ENCODE measurements at places on chromosomes 3 and 15.
A peak's percentile ranks its signal among the peaks of the same experiment; 100 is the strongest.

DNA sequence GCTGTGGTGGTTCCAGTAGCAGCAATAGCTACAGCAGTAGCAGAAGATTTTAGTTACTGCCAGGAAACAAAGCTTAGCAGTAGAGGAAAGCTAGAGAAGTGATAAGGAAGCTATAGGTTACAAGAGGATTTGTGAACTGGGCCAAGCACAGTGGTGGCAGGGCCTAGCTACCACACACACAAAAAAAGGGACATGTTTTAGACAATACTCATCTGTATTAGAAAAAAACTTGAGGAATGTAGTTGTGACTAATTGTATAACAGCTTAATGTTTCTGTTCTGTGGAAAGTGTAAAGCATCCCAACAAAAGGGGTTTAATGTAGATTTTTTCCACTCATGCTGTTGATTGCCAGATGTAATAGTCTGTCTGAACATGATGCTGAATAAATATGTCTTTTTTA is 29.9 kb upstream of the PFN2 start:
- H3K27ac ChIP-seq = no peak overlapping the region
- H3K27me3 ChIP-seq = no peaks in the 10 kb centered on the region
- no peak overlapping the region for H3K4me3 ChIP-seq
- no peaks in the 10 kb centered on the region for H3K36me3 ChIP-seq

GRCh38 chr15:75731248-75732151 is 18.9 kb upstream of the CSPG4 start:
- no peak overlapping the region for H3K27ac ChIP-seq
- no peak overlapping the region for H3K4me3 ChIP-seq
- H3K4me1 ChIP-seq = peaks cover 10% of the 10 kb centered on the region
- H3K27me3 ChIP-seq = no peaks in the 10 kb centered on the region

DNA sequence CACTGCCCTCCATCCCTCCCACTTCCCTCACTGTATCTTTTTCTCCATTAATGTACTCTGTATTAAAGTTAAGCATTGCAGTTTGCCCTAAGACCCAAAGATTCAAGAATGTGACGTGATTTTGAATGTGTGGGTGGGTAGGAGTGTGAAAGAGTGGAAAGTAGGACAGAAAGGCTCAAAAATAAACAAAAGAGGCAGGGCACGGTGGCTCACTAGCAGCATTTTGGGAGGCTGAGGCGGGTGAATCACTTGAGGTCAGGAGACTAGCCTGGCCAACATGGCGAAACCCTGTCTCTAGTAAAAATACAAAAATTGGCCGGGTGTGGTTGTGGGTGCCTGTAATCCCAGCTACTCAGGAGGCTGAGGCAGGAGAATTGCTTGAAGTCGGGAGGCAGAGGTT is 18.4 kb downstream of the TFRC start:
- H3K27me3 ChIP-seq = no peaks in the 10 kb centered on the region
- H3K4me3 ChIP-seq = no peak overlapping the region
- no peaks in the 10 kb centered on the region for H3K4me1 ChIP-seq

DNA sequence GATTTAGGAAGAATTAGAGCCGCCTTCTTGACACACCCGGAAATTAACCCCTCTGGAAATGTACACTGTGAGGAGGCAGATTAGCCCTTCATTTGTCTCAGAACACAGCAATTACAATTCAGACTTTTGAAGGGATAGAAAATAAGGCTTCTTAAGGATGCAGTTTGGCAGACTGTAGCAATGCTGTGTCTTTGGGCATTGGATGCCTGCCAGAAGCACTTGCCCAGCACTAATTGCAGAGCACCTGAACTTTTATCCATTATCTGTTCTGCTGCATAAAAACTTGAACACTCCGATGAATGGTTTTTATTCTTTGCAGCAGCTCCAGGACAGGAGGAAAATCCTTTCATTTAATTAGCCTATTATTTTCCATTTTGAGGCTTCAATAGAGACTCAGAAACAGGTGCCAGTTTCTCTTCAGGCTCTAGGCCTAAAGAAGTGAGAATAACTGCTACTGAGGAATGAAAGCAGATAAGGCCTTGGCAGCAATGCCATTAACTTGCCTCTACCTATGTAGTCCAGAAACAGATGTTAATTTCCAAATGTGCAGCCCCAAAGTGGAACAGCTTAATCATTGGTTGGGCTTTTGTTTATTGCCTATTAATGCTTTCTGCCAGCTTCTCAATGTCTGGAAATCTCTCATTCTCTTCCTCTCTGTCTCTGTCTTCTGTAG is 418.5 kb downstream of the NSUN3 start:
- H3K27me3 ChIP-seq = no peaks in the 10 kb centered on the region
- no peaks in the 10 kb centered on the region for H3K4me1 ChIP-seq
- no peak overlapping the region for H3K4me3 ChIP-seq
- DNase-seq = no peak
- no peak overlapping the region for H3K27ac ChIP-seq
- H3K36me3 ChIP-seq = no peaks in the 10 kb centered on the region

GRCh38 chr3:140501061-140501769 is 176.6 kb upstream of the TRIM42 start:
- no peak overlapping the region for H3K4me3 ChIP-seq
- H3K27ac ChIP-seq = no peak overlapping the region
- H3K27me3 ChIP-seq = no peaks in the 10 kb centered on the region
- no peaks in the 10 kb centered on the region for H3K4me1 ChIP-seq

GRCh38 chr3:17194116-17194515 is 309.4 kb downstream of the PLCL2 start:
- H3K4me3 ChIP-seq = no peak overlapping the region
- no peak overlapping the region for H3K27ac ChIP-seq
- peaks cover 19% of the 10 kb centered on the region for H3K4me1 ChIP-seq
- no peaks in the 10 kb centered on the region for H3K36me3 ChIP-seq

DNA sequence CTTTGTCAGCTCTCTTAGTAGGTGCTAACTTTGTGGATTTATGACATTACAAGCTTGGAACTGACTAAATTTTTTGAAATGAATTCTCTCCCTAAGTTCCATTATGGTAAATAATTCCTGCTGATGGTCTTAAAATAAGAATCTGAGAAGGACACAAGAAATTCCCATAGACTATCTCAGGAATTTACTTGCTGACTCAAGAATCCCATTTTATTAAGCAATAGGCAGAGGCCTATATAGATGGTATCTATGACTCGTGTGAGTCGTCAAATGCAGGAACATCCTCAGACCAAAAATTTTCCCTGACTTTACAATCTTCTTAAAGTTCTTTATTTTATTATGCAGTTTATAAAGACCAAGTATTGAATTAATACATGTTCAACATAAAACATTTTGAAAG is 30.7 kb upstream of the CBLB start:
- DNase-seq = no peak
- no peak overlapping the region for H3K27ac ChIP-seq
- no peaks in the 10 kb centered on the region for H3K27me3 ChIP-seq

GRCh38 chr3:129378949-129379348 is 49.5 kb downstream of the EFCAB12 start:
- no peak overlapping the region for H3K4me3 ChIP-seq
- no peaks in the 10 kb centered on the region for H3K36me3 ChIP-seq
- no peak for DNase-seq
- H3K27me3 ChIP-seq = no peaks in the 10 kb centered on the region

DNA sequence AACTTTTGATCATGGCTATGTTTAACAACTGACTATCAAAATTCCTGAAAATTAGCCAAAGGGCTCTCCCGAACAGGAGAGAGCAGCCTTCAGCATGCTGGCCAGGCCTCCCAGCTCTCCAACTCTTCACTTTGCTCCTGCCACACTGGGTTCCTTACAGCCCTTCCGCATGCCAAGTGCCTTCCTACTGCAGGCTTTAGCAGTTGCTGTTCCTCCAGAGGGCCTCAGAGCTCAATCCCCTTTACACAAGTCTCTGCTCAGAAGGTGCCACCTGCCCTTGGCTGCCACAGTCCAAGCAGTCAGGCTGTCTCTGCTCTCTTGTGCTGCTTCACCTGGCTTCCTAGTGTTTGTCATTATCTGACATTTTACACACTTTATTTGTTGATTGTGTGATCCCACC is 553.1 kb upstream of the PPP2R3A start:
- H3K36me3 ChIP-seq = no peaks in the 10 kb centered on the region
- no peak overlapping the region for H3K27ac ChIP-seq
- DNase-seq = no peak
- H3K4me3 ChIP-seq = no peak overlapping the region

GRCh38 chr3:127908951-127909350 is 6.1 kb upstream of the KBTBD12 start:
- no peaks in the 10 kb centered on the region for H3K36me3 ChIP-seq
- no peaks in the 10 kb centered on the region for H3K27me3 ChIP-seq
- no peak for DNase-seq
- no peak overlapping the region for H3K27ac ChIP-seq
- H3K4me3 ChIP-seq = no peak overlapping the region
- no peaks in the 10 kb centered on the region for H3K4me1 ChIP-seq

- no peak for DNase-seq
- no peaks in the 10 kb centered on the region for H3K4me1 ChIP-seq
- H3K36me3 ChIP-seq = no peaks in the 10 kb centered on the region
- no peak overlapping the region for H3K27ac ChIP-seq
- no peaks in the 10 kb centered on the region for H3K27me3 ChIP-seq
These were observed 56.1 kb upstream of the KIF23 start for GRCh38 chr15:69357773-69358771.

- DNase-seq = no peak
- H3K36me3 ChIP-seq = no peaks in the 10 kb centered on the region
- H3K4me3 ChIP-seq = no peak overlapping the region
- H3K27me3 ChIP-seq = peaks cover 81% of the 10 kb centered on the region
- no peaks in the 10 kb centered on the region for H3K4me1 ChIP-seq
- no peak overlapping the region for H3K27ac ChIP-seq
These were observed 11.5 kb upstream of the GATA2 start for GRCh38 chr3:128504533-128504915.

DNA sequence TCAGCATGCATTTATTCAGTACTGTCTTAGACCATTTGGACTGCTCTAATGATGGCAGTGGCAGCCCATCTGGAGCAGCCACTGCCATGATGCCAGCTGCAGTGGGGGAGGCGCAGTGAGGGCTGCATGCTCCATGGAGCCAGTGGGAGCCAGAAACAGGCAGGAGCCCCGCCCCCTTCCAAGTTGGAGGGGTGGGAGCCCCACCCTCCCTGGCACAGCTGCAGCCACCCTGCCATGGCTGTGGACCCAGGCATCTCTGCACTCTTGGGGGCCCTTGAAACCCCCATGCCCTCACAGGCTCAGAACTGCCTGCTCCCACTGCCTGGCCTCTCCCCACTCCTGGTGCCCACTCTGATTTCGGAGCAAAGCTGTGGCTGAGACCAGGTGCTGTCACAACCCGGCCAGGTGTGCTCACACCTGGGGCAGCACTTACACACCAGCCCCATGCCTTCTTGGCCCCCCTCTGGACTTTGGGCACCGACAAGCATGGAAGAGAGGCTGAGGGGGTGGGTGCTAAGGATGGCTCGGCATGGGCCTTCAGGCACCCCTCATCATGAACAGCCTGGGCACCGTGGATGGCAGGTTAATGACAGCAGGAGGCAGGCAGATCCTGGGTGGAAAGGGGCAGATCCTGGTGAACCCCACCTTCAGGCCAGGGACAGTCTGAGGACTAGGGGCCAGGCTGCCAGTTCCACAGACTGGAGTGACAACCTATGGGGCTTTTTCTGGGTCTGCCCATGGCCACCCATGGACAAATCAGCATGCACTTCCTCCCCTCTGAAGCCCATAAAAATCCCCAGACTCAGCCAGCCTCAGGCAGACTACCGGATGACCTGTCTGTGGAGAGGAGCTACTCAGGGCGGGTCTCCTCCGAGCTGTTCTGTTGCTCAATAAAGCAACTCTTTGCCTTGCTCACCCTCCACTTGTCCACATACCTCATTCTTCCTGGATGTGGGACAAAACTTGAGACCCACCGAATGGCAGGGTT is 18.3 kb downstream of the TBC1D21 start:
- no peaks in the 10 kb centered on the region for H3K36me3 ChIP-seq
- H3K4me1 ChIP-seq = no peaks in the 10 kb centered on the region
- peaks cover 5% of the 10 kb centered on the region for H3K27me3 ChIP-seq
- H3K27ac ChIP-seq = no peak overlapping the region
- no peak overlapping the region for H3K4me3 ChIP-seq

GRCh38 chr3:13892304-13892703 is 12.4 kb upstream of the WNT7A start:
- DNase-seq = no peak
- peaks cover 7% of the 10 kb centered on the region for H3K4me1 ChIP-seq
- no peaks in the 10 kb centered on the region for H3K27me3 ChIP-seq

GRCh38 chr3:127990051-127990450 is 62.2 kb upstream of the SEC61A1 start:
- H3K36me3 ChIP-seq = no peaks in the 10 kb centered on the region
- no peaks in the 10 kb centered on the region for H3K27me3 ChIP-seq
- H3K4me3 ChIP-seq = no peak overlapping the region

- no peak overlapping the region for H3K4me3 ChIP-seq
These were observed 4.4 kb downstream of the ITIH3 start for GRCh38 chr3:52798978-52799476.

DNA sequence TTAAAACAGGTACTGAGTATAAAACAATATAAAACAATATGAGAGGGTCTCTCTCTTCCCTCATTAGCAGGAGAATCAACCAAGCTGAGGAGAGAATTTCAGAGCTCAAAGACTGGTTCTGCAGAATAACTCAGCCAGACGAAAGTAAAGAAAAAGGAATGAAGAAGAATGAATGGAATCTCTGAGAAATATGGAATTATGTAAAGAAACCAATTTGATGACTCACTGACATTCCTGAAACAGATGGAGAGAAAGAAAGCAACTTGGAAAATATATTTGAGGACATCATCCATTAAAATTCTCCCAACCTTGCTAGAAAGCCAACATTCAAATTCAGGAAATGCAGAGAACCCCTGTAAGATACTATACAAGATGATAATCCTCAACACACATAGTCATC is 630.9 kb downstream of the PYDC2 start:
- no peaks in the 10 kb centered on the region for H3K4me1 ChIP-seq
- DNase-seq = no peak
- no peak overlapping the region for H3K27ac ChIP-seq
- H3K4me3 ChIP-seq = no peak overlapping the region

GRCh38 chr3:127748754-127749327 is 73.5 kb downstream of the MGLL start:
- DNase-seq = no peak
- H3K4me1 ChIP-seq = peaks cover 32% of the 10 kb centered on the region
- no peaks in the 10 kb centered on the region for H3K36me3 ChIP-seq
- no peak overlapping the region for H3K4me3 ChIP-seq

GRCh38 chr3:38327335-38328009 is 19.1 kb upstream of the XYLB start:
- no peak overlapping the region for H3K4me3 ChIP-seq
- no peak overlapping the region for H3K27ac ChIP-seq
- no peaks in the 10 kb centered on the region for H3K27me3 ChIP-seq
- H3K4me1 ChIP-seq = no peaks in the 10 kb centered on the region

- no peaks in the 10 kb centered on the region for H3K27me3 ChIP-seq
- peaks cover 1% of the 10 kb centered on the region for H3K4me1 ChIP-seq
- H3K36me3 ChIP-seq = no peaks in the 10 kb centered on the region
- no peak overlapping the region for H3K4me3 ChIP-seq
These were observed 278.4 kb downstream of the RPLP1 start for GRCh38 chr15:69731081-69731330.

DNA sequence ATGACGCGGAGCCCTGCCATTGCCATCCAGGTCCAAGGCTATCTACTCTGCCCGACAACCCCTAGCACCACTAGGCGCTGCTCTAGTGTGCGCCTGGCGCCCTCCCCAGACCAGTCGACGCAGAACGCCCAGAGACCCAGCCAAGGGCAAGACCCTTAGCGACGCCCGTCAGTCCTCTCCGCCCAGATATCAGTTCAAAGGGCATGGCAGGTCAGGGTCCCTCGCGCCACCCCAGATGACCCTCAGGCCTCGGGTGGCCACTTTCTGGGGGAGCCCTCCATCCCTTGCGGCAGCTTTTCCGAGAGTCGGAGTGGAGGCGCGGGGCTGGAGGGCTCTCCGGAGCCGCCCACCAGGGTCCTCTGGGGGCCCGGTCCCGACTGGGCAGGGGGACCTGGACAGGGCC is 371 bp upstream of the CLSTN2 start:
- H3K4me1 ChIP-seq = no peaks in the 10 kb centered on the region
- H3K27me3 ChIP-seq = peaks cover 28% of the 10 kb centered on the region
- H3K4me3 ChIP-seq = peak overlapping the region; percentile 70
- DNase-seq = peak; percentile 15
- H3K27ac ChIP-seq = no peak overlapping the region
- H3K36me3 ChIP-seq = no peaks in the 10 kb centered on the region
